ENCODE measurements at places on chromosomes 2 and 18.

DNA sequence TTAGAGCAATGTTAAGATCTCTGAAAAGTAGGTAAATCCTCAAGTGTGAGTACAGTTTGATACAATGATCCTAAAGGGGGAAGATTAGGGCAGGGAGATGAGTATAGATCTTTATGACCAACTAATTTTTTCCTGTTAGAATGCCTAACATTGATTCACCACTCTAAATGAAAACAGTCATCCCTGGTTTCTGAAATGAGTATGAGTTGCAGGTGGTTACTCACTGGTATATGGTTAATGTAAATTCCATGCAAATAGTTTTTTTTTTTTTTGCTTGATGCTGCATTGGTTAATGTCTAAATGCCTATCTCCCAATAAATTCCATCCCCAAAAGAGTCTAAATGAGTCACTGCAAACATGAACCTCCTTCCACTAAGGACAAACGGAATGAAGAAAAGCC, 55.0 kb upstream of the SERPINB2 start:
- no peak for ATAC-seq

DNA sequence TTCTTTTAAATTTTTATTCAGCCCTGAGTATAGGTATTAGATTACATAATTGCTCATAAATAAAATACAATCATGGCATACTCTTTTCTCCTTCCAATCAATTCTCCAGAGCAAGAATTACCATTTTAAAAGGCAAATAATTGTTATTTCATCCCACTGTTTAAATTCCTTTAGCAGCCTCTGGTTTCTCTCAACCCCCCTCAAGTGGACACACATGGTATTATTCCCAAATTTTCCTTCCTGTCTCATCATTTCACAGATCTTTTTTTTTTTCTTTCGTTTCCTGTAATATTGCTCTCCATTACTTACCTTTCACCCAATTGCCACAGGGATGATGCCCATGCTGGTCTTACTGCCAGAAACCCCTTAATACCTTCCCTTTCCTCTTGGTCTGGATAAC, 385.2 kb downstream of the RIT2 start:
- no peak for ATAC-seq

DNA sequence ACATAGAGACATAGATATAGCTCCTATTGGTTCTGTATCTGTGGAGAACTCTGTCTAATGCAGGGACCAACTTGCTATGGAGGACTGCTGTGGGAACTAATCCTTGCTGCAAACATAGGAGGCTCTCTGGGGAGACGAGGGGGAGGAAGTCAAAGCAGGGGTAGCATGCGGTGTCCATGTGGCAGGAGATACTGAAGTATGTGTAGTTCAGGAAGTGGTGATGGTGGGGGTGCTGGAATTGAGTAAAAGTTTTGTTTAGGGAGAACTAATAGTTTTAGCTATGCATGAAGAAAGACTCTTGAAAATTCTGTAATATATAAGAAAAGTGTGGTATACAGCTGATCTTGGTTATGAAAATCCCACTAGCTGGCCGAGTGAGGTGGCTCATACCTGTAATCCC, 62.0 kb downstream of the ANKRD44 start:
- ATAC-seq: no peak

- no peak for ATAC-seq
Measured at GRCh38 chr2:32930436-32930835, 16.3 kb upstream of the LTBP1 start.

DNA sequence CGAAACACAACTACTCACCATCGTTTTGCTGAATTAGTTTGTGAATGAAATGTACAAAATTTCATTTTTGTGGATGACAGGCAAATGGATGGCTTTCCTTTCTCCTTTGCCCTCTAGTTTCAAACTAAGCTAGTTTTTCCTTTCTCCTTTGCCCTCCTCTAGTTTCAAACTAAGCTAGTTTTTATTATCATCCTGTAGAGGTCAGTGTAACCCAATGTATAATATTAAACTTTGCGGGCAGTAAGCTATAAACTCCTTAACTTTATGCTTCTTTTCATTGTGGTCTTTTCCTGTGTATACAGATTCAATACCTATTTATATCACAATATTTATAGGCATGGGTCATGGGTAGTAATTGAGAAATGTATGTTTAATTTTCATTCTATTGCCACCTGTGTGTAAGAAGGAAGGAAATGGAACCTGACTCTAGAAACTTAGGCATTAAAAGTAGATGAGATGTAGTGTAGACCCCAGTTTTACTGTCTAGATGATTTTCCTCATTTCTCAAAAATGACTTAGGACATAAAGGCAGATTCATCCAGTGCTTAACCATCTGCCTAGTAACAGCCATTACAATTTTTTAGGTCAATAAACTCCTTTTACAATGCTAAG, 58.1 kb downstream of the MAP3K19 start:
- ATAC-seq: no peak

GRCh38 chr2:125979886-125980285, 676.1 kb upstream of the GYPC start:
- no peak for ATAC-seq

DNA sequence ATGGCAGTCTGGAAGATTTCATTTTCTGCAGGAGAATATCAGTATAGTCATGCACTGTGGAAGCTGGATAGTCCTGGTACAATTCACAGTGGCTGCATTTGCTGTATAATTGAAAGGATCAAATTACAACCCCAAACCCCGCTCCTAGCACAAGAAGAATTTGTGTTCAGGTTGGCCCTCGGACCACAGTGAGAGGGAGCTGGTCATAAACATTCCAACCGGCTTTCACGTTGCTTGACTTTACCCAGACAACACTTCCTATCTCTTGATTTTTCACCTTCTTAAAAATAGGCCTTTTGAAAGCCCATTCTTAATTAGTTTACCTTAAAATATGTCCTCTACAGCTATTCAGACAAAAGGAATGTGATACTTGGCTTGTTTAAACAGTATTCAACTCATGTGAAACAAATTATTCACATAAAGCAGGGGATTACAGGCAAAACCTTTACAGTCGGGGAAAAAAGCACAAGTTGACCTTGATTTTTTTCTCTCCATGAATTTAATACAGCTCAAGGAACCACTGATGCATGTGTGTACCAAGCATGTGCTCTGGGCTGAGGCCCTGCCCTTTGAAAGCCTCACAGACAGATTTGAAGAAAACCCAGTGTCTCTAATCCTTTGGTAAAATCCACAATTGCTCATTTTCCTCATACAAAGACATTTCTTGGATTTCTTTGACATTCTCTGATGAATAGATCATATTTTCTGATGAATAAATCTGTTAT, 143.0 kb upstream of the SOX11 start:
- no peak for ATAC-seq

DNA sequence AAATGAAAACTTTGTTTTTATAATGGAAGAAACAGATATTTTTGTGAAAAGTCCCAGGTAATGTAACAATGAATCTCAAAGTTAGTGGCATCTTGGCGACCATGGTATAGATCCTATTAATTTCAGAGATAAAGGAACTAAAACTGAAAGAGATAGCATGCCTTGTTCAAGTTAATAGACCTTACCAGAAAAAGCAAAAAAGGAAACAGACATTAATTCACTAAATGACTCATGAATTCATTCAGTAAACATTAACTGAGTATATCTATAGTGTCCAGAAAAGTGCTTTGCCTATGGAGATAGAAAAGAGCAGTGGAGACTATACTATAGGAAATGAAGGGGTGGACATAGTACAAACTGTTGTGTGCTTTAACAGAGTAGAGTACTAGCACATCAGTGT, 763.3 kb downstream of the TRIB2 start:
- no peak for ATAC-seq

- no peak for ATAC-seq
Measured at GRCh38 chr2:214184461-214184860, 226.4 kb upstream of the VWC2L start.

DNA sequence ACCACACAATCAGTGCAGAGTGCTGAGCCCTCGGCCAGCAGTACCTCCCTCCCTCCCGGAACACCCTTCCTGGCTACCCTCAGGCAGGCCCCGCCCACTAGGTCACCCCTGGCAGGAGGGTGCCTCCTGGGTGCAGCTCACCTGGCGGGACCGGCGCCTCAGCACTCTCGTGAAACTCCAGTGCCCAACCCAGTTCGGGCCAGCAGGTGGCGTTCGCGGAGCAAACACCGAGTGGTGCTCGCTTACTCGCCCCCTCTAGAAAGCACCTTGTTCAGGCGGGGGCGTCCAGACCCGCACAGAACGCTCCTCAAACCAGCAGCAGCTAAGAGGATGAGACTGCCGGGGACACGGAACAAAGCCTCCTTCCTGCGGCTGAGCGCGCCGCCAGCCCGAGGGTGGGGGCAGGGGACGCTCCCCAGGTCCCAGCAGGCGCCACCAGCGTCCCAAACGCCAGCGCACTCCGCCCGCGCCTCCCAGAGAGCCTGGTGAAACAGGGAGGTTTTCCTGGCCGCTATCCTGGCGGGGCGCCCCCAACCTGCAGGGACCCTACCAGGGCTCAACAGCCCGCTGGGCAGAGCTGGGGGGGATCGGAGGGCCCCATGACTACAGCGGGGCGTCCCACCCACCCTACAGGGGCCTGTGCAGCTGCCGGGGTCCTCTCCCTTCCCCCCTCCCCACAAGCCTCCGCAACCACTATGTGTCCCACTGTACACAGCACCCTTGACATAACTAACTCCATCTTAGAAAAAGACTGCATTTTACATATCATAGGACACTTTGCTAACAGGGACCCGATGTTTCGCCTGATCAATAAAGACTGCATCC, 44.7 kb downstream of the MRPS5 start:
- peak; percentile 77 for ATAC-seq
